ENCODE measurements at places on chromosomes 2 and 18. TPM values are rescaled to one million over a fixed set of nuclear protein-coding genes. Genes with fewer than 3 reads are reported as not detected.

DNA sequence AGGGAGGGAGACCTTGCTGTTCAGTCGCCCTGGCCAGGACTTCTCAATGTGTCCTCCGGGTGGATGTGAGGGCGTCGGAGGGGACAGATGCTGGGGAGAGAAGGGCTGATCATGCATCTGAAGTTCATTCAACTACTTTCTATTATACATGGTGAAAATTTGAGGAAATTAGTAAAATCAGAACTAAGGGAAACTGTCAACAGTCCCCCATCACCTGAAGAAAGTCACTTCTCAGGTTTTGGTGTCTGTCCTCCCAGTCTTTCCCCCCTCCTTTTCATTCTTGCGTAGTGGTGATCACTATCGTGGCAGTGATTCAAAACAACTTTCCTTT is 17.4 kb upstream of the ACKR3 start:
- no peak for DNase-seq
- H3K27me3 ChIP-seq = no peaks in the 10 kb centered on the region
- no peak overlapping the region for H3K4me3 ChIP-seq
- no peak overlapping the region for H3K27ac ChIP-seq
- no peaks in the 10 kb centered on the region for H3K36me3 ChIP-seq
- no peaks in the 10 kb centered on the region for H3K4me1 ChIP-seq

GRCh38 chr2:20960003-20960402 is 83.9 kb downstream of the APOB start:
- DNase-seq = no peak
- H3K36me3 ChIP-seq = no peaks in the 10 kb centered on the region
- no peak overlapping the region for H3K4me3 ChIP-seq
- no peaks in the 10 kb centered on the region for H3K4me1 ChIP-seq
- no peaks in the 10 kb centered on the region for H3K27me3 ChIP-seq

The RGPD4 gene
- not detected for polyA plus RNA-seq

The FBXO41 gene
- 0.80 TPM for polyA plus RNA-seq

All from stomach (tissue), 19 donors.